ENCODE measurements at places on chromosomes 13 and 19.

GRCh38 chr13:33931397-33932311 lies 113.7 kb downstream of the RFC3 start:
- peak; percentile 31 for DNase-seq

DNA sequence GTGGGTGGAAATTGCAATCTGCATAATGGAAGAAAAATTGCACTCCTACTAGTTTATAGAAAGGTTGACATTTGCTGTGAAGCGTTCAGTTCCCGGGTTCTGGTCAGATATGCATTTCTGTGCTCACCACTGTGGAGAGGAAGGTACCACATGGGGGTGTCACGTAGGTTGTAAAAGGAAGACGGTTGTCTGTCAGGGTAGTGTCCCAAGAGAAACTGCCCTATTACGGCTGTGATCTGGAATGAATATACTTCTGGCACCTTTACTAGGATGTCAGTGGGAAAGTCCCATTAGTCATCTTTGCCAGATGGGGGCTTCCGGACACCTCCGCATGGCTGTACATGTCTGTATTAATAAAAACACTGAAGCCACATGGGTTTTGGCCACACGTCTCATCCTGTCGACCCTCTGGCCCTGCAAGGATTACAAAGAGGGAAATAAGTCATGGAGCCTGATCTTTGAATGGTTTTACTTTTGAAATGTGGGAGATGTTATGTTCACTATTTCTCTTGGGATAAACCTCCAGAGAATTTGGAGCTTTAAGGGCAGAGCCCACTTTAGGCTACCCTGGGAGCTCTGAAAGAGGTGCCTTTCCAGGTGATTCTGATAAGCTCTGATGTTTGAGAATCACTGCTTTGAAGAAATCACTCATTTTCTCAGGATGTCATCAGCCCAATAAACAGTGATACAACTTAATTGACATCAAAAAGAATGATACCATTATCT lies 133.9 kb downstream of the AKAP11 start:
- no peak for DNase-seq

DNA sequence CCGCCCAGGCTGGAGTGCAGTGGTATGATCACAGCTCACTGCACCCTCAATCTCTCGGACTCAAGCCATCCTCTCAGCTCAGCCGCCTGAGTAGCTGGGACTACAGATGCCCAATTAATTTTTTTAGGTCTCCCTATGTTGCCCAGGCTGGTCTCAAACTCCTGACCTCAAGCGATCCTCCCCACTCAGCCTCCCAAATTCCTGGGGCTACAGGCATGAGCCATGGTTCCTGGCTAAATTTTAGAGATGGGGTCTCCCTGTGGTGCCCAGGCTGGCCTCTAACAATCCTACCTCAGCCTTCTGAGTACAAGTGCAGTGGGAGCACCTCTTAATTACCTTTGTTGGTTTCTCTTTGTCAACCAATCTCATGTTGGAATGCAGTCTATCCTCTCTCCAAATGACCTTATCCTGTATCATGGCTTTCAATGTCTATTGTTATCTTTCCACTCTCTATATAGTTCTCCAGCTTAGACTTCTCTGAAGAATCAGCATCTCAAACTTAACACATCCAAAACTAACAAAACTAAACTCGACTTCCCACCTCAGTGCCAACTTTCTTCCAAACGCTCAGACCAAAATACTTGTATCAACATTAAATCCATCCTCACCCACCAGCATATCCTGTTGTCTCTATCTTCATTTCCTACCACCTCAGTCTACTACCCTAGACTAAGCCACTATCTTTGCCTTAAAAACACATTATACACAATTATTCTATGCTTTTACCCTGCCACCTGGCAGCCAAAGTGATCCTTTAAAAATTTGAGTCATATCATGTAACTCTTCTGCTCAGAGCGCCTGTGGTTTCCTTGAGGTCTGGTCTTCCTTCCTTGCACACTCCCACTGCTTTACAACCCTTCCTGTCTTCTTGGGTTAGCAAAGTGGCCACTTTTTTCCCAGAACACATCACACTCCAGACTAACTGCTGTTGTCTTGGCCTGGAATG lies 6.7 kb downstream of the TPT1 start:
- DNase-seq, result no peak

- peak; percentile 17 for DNase-seq
Observed at GRCh38 chr19:16161840-16162239, 11.5 kb downstream of the CIB3 start.

- DNase-seq, result no peak
Observed at GRCh38 chr13:51523082-51523518, 61.2 kb upstream of the WDFY2 start.

GRCh38 chr13:89688918-89689317 lies 1658.6 kb upstream of the MIR17HG start:
- DNase-seq, result no peak

GRCh38 chr13:95643936-95644598 lies 439 bp downstream of the DZIP1 start:
- no peak for DNase-seq

- no peak for DNase-seq
Observed at GRCh38 chr13:67120872-67121531, 109.1 kb downstream of the PCDH9 start.

GRCh38 chr13:23509781-23510543 lies 60.2 kb upstream of the TNFRSF19 start:
- DNase-seq, result no peak

DNA sequence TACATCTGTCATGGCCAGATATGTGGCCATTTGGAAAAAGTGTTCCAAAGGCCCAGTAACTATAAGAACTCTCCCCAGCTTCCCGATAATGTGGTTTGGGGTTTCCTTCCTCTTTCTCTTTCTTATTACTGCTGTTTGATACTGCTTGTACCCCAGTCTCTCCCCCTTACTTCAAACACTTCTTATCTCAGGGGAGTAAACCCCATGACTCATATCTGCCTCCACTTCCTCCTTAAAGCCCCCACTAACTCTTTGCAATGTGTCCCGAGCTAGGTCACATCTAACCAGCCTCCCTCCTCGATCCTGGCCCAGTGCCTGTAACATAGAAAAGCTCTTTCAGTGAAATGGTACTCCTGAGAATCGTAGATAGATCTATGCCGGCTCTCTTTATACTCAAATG lies 82.4 kb upstream of the STARD13 start:
- DNase-seq, result no peak

- peak; percentile 87 for DNase-seq
Observed at GRCh38 chr19:33273881-33274662, 28.3 kb downstream of the CEBPA start.

DNA sequence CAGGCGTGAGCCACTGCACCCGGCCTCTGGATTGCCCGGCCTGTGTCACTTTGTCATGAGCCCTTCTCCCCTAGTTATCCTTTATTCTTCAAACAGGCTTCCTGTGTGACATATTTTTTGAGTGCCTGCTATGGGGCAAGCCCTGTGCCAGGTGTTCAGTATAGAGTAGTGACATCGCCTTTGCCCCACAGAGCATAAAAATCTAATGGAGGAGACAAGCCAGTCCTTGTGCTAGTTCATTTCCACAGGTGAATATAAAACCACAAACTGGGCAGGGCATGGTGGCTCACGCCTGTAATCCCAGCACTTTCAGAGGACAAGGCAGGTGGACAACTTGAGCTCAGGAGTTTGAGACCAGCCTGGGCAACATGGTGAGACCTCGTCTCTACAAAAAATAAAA lies 43.2 kb downstream of the BBC3 start:
- DNase-seq, result no peak

- no peak for DNase-seq
Observed at GRCh38 chr19:5154799-5155426, 185.7 kb downstream of the PTPRS start.

- DNase-seq, result no peak
Observed at GRCh38 chr19:3234800-3235199, 10.3 kb downstream of the CELF5 start.

DNA sequence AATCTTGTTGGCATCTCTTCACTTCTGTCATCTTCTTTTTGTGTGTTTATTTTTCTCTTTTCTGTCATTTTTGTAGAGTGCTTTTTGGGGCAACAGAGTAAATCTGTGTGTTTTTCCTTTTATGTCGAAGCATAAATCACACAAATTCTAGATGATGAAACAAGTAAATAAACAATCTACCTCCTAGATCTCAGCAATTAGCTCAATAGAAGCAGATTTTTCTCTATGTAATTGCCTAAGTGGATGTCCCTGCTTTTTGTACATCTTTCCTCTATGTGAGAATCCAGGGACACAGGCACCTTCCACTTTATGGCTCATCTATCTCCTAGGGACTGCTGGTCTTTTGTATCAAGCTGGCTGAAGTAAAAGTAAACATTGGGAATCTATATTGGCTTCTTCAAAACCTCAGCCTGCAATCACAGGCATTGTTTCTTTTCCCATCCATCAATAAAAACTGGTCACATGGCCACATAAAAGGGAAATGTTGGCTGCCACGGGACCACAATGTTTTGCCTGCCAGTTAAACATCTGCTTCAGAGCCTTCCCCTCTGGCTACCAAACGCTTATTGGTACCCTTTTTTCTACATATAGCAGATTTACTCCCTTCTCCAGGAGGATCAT lies 323.8 kb downstream of the LMO7 start:
- no peak for DNase-seq
